NCI-H524 (cell line): ENCODE measurements at places on chromosomes 4 and X.

- no peak for DNase-seq
Measured at GRCh38 chrX:13697976-13698375, 9.0 kb downstream of the RAB9A start.

GRCh38 chrX:115017455-115017854 is at the start of gene IL13RA2:
IL13RA2 (minus strand) TSS chrX:115017616; CDS start chrX:115017269, 347 bp downstream.
- no peak for DNase-seq

DNA sequence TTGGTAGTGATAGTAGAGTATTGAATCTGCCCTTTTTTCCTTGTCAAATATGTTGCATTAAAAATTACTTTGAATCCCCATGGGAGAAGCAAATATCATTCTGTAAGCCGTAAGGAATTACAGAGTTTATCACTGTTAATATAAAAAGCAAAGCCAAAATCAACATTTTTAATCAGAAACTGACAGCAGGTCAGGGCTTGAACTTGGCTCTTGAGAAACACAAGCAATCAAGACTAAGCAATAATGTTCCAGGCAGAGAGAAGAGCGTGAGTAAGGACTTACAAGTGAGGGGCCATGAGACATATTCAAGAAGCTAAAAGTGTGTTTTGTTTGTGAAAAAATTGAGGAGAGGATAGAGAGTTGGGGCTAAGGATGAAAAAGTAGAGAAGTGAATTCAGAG is 68.2 kb downstream of the ARHGAP6 start:
- DNase-seq, result no peak

GRCh38 chr4:84778041-84778440 is 188.4 kb downstream of the WDFY3 start:
- DNase-seq, result no peak

DNA sequence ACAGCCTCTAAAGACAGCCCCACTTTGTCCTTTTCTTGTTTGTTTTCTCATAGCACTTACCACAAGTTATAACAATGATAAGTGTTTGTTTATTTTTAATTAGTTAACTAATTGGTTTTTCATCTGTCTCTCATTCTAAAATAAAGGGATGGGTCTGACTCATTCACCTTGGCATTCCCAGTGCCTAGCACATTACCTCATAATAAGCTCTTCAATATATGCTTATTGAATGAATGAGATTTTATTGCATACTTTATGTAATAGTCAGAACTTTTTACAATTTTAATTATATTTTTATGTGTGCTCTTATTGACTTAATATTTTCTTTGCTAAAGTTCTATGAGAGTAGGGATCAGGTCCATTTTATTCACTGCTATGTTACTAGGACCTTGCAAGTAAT is 22.8 kb upstream of the PRKG2 start:
- no peak for DNase-seq

- no peak for DNase-seq
Measured at GRCh38 chrX:85140964-85141363, 102.6 kb downstream of the SATL1 start.

GRCh38 chr4:188423039-188423438 is 283.8 kb downstream of the TRIML1 start:
- DNase-seq, result no peak

DNA sequence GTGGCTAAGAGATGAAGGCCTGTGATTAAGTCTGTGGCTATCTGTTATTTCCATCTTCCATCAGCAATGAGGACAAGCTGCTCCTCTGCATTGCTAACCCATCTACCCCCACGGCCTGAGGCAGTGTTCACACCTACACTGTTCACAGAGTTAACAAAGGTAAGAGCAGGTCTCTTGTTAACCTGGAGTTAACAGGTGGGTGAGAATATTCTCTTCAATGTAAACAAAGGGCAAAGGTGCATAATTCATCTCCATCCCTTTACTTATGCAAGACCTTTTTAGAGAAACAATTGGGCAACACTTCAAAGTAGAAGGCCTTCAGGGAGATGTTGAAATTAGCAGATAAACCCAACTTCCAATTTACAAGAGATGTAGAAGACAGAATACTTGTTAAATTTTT is 2.8 kb downstream of the SLC35A2 start:
- no peak for DNase-seq

DNA sequence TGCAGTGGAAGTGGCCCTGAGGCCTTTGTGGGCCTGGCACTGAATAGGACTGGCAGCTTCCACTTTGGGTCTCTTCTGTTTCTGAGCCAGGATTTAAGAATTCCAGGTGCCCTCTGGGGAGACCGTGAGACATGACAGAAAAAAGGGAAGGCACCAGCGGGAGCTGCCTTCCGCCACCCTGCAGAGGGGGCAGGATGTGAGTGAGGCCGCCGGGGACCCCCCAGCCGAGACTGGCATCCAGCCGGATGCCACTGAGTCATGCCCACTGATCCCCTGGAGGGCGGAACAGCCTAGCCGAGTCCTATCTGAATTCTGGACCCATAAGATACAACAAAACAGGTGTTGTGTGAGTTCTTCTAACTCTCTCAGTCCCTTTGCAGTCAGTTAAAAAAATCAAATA is 41.3 kb downstream of the C4orf50 start:
- no peak for DNase-seq

DNA sequence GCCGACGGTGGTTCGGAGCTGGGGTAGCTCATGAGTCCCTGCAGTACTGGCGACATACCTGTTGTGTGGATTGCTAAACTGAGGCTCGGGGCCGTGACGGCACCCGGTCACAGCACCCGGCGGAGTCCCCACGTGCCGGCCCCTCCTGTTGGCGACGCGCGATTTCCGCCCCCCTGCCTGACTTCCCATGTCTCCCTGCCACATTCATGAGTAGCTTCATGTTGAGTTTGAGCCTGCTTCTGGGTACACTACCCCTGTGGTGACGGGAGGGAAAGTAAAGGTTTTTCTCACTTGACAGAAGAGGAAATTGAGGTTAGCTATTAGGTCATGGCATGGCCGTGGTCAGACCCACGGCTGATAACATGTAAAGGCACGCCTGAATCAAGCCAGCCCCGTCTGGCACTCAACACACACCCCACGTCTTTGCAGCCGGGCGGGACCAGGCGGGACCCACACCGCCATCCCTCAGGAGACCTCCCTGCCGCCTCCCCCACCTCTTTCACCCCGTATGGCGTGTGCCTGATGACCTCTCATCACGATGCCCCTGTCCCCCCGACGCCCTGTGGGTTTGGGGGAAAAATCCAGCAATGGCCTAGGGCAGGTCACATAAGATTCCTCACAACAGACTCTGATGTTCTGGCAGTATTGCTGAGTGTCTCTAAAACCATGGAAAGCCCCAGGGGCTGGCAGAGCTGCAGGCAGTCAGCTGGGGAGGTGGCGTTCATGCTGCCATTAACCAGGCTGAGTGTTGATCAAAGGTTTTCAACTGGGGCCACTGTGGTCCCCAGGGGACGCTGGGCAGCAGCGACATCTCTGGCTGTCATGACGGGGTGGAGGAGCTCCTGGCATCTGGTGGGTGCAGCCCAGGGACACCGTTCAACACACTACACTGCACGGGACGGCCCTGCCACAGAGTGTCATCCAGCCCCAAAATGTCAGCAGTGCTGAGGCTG is 29.2 kb downstream of the P2RY8 start:
- no peak for DNase-seq

DNA sequence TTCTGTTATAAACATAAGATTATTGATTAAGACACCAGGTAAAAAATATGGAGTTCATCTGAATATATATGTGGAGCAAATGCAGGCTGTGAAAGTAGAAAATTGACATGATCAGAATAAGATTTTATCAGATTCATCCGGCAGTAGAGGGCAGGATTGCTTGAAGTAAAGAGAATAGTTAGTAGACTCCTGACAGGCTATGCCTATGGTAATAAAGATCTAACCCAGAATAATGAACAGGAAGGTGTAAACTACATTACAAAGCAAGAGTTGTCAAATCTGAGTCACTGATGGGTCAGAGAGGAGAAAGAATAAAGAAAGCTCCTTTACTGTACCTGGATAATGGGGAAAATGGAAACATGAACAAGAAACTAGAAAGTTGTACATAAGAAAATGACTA is 20.8 kb upstream of the TMEM184C start:
- no peak for DNase-seq

DNA sequence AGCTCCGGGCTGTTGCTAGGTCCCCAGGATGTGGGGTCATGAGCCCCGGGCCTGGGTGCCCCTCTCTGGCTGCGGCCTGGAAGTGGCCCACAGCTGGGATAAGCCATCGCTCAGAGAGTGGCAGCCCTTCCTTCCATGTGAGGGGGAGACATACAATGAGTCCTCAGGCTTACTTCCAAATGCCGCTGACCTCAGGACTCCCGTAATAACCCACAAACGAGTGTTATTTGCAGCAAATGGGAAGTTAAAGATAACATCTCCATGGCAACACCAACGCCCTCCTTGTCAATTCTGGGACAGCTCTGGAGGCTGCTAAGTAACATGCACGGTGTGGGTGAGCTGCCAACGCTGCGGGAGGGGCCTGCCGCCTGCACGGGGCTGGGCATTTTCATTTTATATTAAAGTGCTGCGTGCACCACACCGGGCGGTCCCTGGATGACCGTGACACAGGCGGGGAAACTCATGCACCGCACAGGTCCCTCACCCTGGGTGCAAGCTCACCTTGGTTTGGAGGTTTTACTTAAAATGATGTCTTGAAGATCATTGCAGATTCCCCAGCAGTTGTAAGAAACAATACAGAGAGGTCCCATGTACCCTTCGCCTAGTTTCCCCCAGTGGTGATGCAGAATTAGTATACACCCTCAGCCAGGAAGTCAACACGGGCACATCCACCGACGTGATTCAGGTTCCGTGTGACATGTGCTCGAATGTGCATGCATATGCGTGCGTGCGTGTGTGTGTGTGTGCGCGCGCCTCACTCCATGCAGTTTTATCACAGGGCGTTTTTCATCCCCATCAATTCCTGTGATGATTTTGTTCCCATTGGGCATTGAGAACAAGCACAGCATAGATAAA is 79.4 kb downstream of the ABLIM2 start:
- DNase-seq, result peak; percentile 18
